Diencephalon (tissue), 1 donor: ENCODE measurements at places on chromosomes 2 and 18. TPM values are rescaled to one million over a fixed set of nuclear protein-coding genes. Genes with fewer than 3 reads are reported as not detected.

Gene DAW1
- total RNA-seq = 8.1 TPM

Gene C1QL2
- total RNA-seq = 2.3 TPM

Gene IL1F10
- total RNA-seq = not detected

Gene PLGLB1
- 7.4 TPM for total RNA-seq

Gene TMEM247
- total RNA-seq = not detected

Gene WDSUB1
- total RNA-seq = 18.5 TPM

Gene CDH7
- 30.0 TPM for total RNA-seq

Gene SPRED2
- total RNA-seq = 10.8 TPM

Gene CCDC138
- 42.2 TPM for total RNA-seq

Gene DSG1
- 0.23 TPM for total RNA-seq

Gene CPSF3
- 33.7 TPM for total RNA-seq

Gene MRO
- total RNA-seq = 1.6 TPM

Gene SEPTIN10
- total RNA-seq = 80.5 TPM

Gene PDE1A
- 34.4 TPM for total RNA-seq

Gene FKBP1B
- total RNA-seq = 98.5 TPM

Gene NYAP2
- 16.1 TPM for total RNA-seq
